ENCODE measurements at places on chromosomes 6 and 20.

- DNase-seq, result no peak
These were observed 564.8 kb downstream of the LMBRD1 start for GRCh38 chr6:69232008-69232407.

DNA sequence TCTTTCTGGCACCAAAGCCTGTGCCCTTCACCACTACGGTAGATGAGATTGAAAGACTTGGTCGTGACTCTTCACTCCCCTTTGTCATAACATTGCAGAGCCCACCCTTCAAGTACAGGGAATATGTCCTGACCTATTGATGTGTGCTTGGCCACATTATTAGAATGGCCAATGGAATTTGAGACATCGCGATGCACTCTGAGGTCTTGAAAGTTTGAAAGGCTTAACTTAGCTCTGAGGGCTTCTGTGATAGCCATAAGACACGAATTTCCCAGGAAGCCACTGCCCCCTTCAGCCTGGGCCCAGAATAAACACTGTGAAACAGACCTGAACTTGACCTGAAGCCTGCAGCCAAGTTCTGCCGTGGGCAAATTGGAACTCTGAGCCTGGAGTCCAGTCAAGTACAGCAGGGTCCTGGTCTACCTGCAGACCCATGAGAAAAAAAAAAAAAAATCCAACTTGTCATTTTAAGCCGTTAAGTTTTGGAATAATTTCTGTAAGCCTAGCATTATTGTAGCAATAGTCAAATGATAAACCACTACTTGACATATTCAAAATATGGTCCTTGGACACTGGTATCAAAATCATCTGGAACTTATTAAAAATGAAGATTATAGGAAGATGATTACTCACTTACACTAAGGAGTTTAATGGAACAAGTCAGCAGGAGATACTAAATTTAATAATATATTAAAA, 36.9 kb upstream of the TRAF3IP2 start:
- no peak for DNase-seq

- no peak for DNase-seq
These were observed 482.5 kb downstream of the QKI start for GRCh38 chr6:163897030-163897429.

- no peak for DNase-seq
These were observed 595 bp upstream of the SRF start for GRCh38 chr6:43170417-43170930.

DNA sequence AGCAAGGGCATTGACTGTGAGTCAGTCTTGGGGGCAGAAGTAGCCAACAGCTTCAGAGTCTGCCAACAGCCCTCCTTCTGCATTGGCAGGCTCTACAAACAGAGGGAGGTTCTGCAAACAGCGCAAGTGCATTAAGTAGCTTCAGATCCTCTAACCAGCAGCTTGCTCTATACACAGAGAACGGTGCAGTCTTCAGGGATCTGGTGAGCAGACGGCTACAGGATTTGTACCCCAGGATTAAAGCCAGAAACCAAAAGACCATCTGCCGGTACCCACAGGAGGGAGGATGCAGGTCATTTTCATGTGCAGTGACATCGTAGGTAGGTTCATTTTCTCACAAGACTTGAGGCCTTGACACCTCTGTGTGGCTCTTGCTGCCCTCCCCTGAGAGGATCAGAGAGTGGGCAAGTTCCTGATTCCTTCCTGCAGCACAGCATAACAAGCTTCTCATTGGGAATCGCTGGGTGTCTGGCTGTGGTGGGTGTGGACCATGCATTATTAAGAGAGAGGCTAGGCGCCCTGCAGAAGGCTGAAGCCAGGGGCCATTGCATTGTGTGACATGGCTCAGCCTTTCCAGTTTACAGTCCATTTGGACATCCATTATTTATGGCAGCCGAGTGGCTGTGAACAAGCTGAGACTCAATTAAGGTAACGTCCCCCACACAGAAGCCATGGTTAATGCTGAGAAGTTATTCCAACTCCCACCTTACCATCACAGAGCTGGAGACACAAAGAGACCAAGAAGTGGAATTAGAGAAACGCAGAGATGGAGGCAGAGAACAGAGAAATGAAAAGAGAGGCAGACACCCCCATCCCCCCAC, 250.0 kb downstream of the LRFN2 start:
- no peak for DNase-seq

GRCh38 chr6:163263998-163264661, 150.4 kb upstream of the QKI start:
- DNase-seq, result no peak

DNA sequence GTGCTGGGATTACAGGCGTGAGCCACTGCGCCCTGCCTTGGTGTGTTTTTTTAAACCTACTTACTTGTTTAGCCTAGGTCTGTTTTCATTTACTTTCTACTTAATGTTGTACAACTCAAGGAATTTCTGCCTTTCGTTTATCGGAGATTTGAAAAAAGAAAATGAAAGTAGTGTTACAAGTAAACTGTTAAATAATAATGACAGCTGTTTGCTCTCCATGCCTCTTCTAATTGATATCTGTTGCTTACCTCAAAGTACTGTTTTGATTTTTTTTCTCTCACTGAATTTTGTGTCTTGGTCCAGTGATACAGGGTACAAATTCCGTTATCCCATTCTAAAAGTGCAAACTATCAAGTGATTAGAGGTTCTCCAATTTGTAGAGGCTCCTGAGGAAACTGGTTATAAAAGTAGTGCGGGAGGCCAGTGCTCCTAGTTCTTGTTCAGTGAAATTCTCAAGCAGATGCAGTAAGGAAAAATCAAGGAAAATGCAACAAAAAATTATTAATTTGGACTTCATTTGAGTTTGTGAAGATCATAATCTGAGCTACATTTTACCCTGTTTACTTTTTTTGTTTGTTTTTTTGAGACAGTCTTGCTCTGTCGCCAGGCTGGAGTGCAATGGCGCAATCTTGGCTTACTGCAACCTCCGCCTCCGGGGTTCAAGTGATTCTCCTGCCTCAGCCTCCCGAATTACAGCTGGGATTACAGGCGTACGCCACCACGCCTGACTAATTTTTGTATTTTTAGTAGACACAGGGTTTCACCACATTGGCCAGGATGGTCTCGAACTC, 2.2 kb downstream of the UBR2 start:
- DNase-seq, result no peak

DNA sequence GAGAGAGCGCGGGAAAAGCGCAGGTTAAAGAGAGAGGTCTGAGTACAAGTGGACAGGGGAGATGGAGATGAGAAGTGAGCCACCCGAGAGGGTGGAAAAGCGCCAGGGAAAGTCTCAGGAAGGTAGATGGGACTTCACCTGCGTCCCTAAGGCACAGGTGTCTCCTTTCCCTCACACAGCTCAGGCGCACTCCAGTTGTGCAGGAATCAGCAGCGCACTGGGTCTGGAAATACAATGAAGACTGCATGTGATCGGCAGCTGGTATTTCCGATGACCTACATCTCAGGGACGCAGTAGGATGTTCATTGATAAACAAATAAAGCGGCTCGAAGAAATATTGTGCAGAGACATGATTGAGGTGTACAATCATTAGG, 432 bp upstream of the KHDRBS2 start:
- DNase-seq, result no peak

GRCh38 chr6:118709859-118710350, 58.5 kb upstream of the CEP85L start:
- peak; percentile 70 for DNase-seq

GRCh38 chr6:30743099-30744053, 889 bp upstream of the FLOT1 start:
- DNase-seq, result peak; percentile 42

GRCh38 chr6:118680452-118681095, 29.2 kb upstream of the CEP85L start:
- no peak for DNase-seq

GRCh38 chr20:53994088-53994487, 76.3 kb downstream of the BCAS1 start:
- DNase-seq, result no peak

- no peak for DNase-seq
These were observed 3.6 kb downstream of the MAPK13 start for GRCh38 chr6:36133912-36134311.

- no peak for DNase-seq
These were observed 119.4 kb downstream of the NCOA3 start for GRCh38 chr20:47620808-47621805.

DNA sequence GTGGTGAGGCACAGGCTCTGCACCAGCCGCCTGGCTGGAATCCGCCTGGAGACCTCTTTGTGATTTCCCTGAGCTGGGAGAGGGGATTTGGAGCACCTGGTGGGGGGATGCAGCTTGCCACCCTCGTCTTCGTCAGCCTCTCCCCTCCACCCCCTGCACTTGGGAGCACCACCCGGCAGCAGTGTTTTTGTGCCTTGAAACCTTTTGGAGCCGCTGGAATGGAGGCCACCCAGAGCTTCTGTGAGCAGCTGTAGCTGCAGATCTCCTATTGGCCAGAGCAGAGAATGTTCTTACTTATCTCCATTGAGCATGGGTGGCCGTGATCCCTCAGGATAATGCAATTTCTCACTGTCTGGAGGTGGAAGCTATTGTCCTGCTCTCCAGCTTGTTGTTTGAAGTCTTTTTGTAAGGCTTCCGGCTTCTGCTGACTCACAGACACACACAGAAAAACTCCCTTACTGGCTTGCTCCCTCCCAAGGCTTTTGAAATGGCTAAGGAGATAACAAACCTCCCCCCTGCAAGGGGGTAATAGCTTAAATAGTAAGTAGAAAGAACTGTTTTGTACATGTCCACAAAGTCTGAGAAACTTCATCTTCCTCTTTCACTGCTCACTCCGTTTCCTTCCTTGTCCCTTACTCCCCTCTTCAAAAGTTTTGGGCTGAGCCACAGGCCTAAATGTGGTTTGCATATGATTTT, 271.2 kb downstream of the PRL start:
- DNase-seq, result no peak

DNA sequence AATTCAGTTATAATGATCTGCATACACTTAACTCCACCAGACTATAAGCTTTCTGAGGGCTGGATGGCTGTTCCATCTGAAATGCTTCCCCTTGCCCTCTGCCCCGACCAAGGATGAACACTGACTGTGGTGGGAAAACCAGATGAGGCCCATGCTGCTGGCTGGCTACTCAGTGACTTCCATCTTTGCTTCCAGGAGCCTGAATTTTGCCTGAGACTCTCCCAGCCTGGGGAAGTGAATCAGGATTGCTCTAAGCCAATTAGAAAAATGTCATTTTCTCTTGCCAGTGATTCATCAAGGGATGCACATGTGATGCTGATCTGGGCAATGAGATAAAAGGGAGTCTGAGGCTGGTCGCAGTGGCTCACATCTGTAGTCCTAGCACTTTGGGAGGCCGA, 1.7 kb upstream of the TOMM34 start:
- DNase-seq, result no peak

DNA sequence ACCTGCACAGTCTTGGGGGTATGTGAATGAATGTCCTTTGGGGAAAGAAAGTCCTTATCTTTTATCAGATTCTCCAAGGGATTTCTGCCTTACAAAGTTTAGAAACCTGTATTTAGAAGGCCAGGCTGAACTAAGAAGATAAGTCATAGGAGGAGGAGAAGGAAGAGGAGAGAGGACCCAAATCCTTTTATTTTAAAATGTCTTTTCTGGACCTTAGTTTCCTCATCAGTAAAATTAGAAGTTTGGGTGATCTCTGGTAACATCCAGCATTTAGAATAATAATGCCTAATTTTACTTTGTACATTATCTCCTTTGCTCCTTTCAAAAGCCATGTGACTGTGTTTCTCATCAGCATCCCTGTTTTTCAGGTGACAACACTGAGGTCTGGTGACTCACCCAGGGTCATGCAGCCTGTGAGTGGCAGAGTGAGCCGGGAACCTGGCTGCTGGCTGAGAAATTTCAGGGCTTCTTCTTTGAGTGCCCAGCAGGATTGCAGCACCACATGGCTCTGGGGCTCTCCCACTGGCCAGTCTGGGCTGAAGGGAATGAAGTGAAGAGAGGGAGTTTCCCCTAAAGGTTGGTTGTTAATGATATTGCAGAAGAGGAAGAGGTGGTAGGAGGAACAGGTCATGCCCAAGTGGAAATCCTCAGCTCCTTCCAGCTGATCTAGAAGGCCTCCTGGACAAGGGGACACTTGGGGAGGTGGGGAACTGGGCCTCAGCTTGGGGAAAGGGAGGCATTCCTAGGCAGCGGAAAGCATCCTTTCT, 34.0 kb downstream of the VEGFA start:
- DNase-seq, result no peak

DNA sequence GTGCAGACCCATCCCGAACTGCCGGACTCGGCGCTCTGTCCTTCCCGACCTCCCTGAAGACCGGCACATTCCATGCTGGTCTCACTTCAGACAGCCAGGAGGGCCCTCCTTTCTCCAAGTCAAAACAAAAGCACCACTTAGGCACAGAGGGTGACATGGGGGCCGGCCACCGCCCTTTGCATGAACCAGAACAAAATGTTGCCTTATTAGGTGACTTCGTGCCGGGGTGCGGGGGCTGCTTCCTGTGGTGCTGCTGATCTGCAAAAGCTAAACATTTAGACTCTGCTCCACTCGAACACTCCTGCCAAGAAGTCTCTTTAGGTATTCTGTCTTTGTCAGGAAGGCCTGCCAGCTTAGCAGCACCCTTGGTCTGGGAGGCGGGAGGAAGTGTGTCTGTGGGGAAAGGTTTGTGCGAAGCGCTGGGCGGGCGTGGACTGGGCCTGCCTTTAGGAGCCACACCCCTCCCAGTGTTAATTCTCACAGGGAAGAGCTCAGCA, 133.8 kb downstream of the SMOC2 start:
- no peak for DNase-seq

GRCh38 chr20:62736026-62736406, 27.4 kb downstream of the NTSR1 start:
- peak; percentile 11 for DNase-seq

GRCh38 chr20:51800060-51800871, 2.1 kb downstream of the SALL4 start:
- DNase-seq, result peak; percentile 58

DNA sequence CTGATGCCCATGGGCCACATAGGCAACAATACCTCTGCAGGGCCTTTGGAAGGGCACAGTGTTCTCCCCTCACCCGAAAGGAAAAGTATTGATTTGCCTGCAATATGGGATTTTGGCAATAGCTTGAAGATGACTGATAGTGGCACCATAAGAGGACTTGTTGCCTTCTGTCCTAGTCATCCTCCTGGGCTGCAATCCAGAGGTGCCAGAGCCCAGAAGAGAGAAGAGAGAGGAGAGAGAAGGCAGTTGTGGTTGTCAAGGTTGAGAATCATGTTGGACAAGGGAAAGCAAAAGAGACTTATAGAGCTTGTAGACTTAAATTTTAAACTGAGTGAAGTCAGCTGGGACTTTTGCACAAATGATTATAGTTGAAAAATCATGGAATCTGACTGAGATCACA, 14.6 kb downstream of the HDGFL1 start:
- no peak for DNase-seq

All from activated CD8-positive, alpha-beta memory T cell treated with anti-CD3 and anti-CD28 coated beads, Interleukin-2, amount 50 U/mL, for 4 hours (primary cell).